ENCODE measurements at places on chromosomes 6 and 20. TPM values are rescaled to one million over a fixed set of nuclear protein-coding genes. Genes with fewer than 3 reads are reported as not detected.

GRCh38 chr20:40683221-40683893 is 5.7 kb downstream of the MAFB start:
- DNase-seq, result peak; percentile 48

DNA sequence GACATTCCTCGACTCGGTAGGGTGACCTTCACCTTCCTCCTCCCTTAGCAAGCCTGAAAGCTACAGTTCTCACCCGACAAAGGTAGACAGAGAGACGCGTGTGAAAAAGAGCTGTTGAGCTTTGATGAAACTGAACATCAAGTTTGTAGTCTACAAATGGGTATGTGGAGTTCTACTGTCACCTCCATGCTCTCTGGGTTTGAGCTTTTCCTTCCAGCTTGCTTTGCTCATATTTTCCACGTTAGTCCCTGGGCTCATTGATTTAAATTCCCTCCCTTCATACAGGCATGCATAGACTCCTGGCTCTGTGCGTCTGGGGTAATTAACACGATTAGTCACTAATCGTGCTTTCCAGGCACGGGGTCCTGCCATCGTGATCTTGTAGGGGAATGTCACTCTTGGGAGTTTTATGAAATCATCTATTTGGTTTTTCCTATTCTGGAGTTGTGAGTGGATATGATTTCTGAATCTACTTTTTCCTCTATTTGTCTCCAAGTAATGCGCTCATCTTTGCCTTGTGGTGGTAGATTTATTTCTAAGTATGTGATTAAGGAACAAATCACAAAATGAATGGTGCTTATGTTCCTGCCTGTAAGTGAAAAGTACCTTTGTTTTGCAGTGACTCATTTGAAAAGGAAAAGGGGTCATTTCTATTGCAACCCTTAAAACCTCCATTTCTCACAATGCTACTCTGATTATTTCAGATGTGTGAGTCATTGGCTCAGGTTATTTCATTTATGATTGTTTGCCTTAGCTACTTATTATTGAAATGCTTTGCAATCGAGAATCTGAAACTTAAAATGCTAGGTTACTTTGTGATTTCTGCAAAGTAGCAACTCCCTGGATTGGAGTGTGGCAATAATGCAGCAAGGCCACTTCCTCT is 154.6 kb downstream of the ZDHHC14 start:
- DNase-seq, result peak; percentile 52

DNA sequence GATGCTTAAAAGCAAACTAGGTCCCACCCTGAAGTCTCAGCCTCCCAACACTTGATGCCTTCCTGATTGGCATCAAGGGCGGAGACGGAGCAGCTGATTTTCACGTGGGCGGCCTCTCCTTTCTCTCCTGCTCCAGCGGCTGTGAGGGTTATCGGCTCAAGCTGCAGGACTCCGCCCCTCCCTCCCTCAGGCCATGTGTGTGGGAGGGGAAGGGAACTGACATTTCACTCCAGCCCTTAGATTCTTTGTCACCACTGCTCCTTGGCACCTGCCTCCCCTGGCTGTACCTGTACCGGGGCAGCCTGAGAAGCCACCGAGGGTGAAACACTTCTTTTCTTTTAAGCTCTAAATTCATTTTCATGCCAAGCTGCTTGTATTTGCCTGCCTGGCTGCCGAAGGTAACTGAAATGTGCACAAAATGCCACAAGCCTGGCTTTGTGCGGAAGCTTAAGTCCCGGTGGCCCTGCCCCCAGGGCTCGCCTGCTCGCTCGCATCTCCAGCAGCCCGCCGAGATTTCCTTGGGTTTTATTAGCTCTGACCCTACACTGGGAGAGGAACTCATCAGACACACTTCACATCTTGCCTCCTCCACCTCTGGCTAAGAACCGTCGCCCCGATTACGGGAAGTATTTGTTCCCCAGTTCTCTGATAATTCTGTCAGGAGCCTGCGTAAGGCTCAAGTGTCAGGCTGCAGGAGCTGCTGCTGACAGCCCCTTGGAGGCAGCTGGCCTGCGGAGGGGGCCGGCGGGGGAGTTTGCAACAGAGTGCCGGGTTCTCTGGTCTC is 9.6 kb upstream of the CPNE5 start:
- DNase-seq, result no peak

DNA sequence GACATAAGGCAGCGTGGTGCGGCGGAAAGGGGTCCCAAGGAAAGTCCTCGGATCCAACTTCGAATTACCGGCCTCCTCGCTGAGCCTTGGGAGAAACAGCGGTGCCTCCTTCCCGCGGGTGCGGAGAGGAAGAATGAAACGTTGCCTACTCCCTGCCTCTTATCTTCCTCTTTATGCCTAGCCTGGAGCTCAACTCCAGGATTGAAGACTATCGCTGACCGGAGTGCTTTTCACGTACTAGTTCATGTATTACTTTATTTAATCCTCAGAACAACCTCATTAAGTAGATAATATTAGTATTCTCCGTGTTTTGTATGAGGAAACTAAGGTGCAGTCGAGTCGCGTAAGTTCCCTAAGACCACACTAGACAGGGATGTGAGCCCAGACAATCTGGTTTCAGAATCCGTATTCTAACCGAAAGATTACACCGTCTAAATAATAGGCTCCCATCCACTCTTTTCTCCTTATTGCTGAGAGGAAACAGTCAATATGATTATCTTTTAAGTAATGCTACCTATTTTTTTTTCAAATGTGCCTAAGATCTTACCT is 793 bp upstream of the PDSS2 start:
- DNase-seq, result no peak

- DNase-seq, result no peak
Observed at GRCh38 chr6:25112322-25112773, 166.8 kb upstream of the CARMIL1 start.

- DNase-seq, result no peak
Observed at GRCh38 chr6:4176907-4177306, 41.5 kb upstream of the ECI2 start.

DNA sequence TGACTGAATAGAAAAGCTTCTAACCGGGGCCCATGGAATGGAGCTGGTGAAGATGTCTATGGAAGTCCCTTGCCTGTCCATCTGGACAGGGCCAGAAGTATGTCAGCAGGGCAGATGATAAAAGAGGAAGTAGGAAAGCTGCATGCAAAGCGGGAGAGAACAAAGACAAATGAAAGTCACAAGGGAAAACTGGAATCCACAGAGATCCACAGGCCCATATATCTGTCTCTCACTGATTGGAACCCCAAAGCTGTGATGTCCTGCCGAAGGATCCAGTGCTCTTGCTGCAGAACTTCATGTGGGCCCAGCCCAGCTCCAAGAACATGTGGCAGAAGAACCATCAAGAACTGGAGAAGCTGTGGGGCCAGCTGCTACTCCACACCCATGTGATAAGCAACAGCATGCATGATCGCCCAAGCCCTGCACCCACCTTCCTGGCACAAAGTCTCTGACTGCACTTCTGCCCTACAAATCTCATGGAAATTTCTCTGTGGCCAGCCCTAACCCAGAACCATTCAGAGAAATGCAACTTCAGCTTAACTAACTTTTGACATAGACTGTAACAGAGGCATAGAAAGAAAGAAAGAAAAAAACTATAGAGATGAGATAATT is 716.0 kb downstream of the KIF16B start:
- no peak for DNase-seq

DNA sequence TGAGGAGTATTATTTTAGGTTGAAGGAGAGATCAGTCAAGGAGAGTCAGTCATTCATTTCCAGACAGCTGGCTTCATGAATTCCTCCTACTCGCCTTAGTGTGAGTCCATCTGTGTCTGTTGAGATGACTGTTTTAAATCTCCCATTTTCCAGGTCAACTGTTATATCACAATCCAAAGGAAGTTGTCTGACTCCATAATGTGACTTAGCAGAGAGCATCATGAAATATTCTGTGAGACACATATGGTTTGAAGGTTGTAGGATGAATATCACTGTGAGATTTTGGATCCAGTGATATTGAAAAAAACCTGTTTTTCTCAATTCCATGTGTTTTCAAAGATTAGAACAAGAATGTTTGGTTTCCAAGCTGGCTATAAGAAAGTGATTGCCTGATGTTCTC is 530.2 kb upstream of the MAN1A1 start:
- no peak for DNase-seq

DNA sequence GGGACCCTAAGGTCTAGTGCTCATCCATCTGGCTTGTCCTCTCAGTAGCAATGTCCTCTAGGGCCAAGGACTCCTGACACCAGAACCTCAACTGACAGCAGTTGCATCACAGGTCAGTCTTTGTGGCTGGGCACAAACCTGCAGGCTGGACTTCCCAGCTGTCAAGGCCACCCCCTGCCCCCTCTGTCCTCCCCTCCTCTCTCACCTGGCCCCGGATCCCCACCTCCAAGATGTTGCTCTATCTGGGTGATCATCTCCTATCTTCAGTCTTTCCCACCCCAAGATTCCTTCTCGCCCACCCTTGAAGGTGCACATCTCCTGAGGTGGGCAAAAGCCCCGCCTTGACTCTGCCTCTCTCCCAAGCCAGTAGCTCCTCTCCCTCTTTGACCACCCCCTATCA is 131.8 kb upstream of the SRSF6 start:
- DNase-seq, result no peak

DNA sequence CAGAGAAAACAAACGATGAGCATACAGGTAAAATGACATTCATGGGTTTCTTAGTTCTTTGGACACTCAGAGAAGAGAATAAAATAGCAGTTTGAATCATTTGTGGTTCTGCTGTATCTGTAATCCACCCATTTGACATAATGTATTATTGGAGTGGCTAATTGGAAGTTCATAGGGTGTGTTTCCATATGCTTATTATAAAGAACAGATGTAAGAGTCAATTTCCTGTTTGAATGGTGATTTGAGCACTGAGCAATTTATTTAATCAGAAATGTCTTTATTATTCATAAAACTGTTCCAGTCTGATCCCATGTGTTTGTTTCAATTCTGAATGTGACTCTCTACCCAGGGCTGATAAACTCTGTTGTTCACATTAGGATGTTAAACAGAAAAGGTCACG is 939.1 kb downstream of the KIF16B start:
- DNase-seq, result no peak

DNA sequence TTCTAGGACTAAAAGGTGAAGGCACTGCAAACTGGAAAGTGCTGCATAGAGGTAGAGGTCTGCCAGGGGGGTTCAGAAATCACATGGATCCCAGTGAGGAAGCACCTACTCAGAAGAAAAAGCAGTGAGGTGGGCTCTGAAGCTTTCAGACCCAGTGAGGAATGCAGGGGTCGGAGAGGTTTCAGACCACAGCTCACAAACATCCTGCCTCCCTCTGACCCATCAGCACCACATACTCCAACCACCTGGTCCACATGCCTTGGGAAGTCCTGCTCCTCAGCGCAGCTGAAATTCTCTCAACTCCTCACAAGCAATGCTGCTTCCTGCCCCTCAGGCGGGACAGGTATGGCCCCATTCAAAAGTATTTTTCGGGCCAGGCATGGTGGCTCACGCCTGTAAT is 20.2 kb downstream of the MRPL14 start:
- no peak for DNase-seq

The EDN3 gene
- not detected for total RNA-seq

The ULBP3 gene
- 13.6 TPM for total RNA-seq

The HCRTR2 gene
- total RNA-seq, result 0.24 TPM

The MUC21 gene
- not detected for total RNA-seq

The PREP gene
- 26.1 TPM for total RNA-seq

The SLC29A1 gene
- 22.1 TPM for total RNA-seq

Measured in RPMI7951 (cell line).